ENCODE measurements at places on chromosomes 5 and 9.
A peak's percentile ranks its signal among the peaks of the same experiment; 100 is the strongest.

DNA sequence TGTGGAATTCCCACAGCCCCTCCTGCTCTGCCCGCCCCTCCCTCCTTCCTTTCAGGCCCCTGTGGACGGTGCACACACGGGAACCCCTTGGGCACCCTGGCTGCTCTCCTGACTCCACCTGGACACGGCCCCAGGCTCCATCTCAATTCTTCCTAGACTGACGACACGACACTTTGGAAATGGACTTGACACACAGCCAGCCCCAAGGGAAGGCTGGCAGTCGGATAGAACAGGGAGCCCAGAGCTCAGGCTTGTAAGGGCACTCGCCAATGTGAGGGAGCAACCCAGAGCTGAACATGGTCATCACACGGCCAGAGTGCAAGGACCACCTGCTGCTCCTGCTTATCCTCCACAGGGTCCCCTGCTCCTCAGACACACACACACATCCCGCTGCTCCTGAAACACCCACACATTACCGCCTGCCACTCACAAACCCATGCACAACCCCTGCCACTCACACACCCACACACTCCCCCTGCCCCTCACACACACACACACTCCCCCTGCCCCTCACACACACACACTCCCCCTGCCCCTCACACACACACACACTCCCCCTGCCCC lies 8.9 kb downstream of the SLC9A3 start:
- no peak for DNase-seq

GRCh38 chr5:28473531-28474107 lies 1435.2 kb upstream of the CDH9 start:
- no peak for DNase-seq

GRCh38 chr5:113343343-113343742 lies 91.4 kb downstream of the TSSK1B start:
- DNase-seq, result peak; percentile 88

GRCh38 chr9:121887553-121888437 lies 205.3 kb downstream of the TTLL11 start:
- peak; percentile 53 for DNase-seq

GRCh38 chr5:83714810-83715209 lies 5.8 kb downstream of the HAPLN1 start:
- DNase-seq, result no peak

- peak; percentile 43 for DNase-seq
Observed at GRCh38 chr5:72586788-72587530, 79.7 kb upstream of the ZNF366 start.

DNA sequence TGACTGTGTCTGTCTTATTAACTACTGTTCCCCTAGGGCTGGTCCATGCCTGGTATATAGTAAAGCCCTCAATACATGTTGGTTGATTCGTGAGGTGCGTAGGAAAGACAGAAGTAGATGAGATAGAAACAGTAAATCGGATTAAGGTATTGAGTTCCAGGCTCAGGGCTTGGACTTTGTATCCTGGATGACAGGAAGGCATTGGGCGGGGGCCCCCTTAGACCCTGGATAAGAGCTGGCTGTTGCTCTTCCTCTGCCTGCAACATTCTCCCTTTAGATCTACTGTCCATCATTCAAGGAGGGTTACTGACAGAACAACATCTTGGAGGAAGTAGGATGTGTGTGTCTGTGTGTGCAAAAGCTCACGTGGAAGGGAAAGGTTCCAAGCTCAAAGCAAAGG lies 31.2 kb upstream of the CTNNA1 start:
- no peak for DNase-seq

GRCh38 chr9:92030367-92030766 lies 80.3 kb upstream of the ROR2 start:
- DNase-seq, result no peak

DNA sequence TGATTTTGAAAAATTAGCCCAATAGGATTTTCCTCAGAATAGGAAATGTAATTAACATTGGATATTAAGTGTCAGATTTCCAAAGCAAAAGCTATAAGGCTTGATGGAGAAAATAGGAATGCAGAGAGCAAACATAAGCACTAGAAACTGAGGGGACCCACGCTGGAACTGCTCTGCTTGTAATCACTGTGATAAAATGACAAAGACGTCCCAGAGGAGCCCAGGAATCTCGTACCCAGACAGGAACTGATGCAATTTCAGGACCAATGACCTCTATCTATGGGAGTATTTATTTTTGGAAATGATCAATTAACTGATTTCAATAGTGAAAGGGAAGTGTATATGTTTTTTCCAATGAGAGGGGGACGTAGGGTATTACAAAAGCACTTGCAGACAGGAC lies 714.5 kb upstream of the WWC1 start:
- no peak for DNase-seq

- DNase-seq, result no peak
Observed at GRCh38 chr9:128568470-128569078, 16.2 kb downstream of the SPTAN1 start.

DNA sequence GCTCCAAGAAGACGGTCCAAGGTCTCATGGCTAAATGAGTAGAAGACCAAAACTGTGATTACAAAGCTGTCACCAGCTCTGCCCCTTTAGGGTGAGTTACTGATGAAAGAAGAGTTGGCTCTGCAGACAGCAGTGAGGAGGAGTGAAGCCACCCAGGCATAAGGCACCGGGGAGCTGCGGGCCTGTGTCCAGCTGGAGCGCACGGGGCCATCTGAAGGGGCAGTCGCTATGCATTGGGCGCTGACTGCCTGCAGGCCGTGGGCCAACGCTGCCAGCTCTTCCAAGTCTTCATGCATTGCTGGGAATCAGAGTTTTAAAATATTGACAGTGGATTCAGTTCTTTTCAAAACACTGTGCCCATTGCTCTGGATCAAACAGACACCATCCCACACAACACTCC lies 70.3 kb downstream of the DAPK1 start:
- no peak for DNase-seq

DNA sequence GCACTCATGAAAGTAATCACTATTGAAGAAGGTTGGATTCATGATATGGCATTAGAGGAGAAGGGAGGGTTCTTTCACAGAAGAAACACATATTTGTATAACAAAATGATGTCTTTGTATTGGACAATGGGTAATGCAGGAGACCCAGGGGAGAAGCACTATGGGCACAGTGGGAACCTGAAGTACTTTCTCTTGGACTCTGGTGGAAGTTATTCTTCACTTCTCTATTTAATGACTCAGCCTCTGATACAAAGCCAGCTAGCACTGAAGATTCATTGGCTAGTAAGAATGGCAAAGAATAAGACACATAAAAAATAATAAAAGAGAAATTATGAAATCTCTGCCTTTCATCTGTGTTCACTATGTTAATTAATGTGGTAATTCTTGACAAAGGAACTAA lies 149.9 kb upstream of the PRR16 start:
- DNase-seq, result peak; percentile 24

GRCh38 chr9:135224286-135224877 lies 136.9 kb downstream of the OLFM1 start:
- DNase-seq, result no peak
